T-helper 2 cell (primary cell): ENCODE measurements at places on chromosomes 12 and 14.
A peak's percentile ranks its signal among the peaks of the same experiment; 100 is the strongest.

DNA sequence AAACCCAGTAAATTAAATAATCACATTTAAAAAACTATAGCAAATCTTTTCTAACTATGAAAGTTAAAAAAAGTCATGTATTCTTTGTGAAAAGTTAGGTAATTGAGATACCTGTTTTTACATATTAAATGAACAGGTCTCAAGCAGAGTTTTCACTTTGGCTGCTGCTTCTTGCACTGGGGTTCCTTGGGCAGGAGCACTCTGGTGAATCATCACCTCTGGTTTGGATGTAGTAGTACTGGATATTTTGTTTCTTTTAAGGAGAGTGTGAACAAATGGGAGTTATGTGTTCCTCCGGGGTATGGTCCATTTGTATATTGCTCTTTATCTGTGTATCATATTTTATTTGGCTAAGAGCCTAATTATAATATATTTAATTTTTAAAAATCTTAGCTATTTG, 82.7 kb downstream of the FUT8 start:
- no peak for DNase-seq

DNA sequence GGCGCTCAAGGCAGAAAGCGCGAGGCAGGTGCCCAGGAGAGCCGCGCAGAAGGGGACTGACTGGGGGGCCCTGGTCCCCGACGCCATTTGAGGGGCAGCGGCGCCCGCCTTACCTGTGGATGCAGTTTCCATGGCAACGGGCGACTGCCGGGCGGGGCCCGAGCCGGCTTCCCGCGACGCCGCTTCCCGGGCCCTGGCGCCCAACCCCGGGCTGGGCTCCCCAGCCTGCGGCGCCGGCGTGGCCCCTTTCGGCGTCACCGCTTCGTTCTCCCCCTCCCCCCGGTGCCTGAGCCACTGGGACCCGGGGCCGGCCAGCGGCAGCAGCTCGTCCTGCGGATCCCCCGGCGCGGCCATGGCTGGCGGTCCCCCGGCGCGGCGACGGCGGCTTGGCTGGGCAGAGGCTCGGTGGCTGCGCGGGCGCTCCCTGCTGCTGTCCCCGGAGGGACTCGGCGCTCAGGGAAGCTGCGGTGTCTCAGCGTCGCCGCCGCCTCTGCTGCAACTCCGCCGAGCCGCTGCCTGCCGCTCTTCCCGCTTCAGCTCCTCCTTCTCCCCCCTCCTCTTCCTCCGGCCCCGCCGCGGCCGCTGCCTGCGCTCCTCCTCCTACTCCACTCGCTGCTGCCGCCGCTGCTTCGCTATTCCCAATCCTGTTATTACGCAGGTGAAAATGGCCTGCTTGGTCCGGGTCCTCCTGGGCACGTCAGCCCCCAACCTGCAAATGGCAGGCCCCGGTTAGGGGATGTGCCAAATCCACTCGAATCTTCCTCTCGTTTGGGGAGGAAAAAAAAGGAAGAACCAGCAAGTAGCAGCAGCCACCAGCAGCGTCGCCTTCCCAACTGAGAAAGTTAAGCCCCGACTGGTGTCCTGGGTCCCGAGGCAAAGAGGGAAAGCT, at the start of gene RTN1:
TSS of gene RTN1 (minus strand) at position 500 of the 889 bp plus-strand sequence. CDS start at position 354, 146 bp downstream.
- DNase-seq: peak; percentile 29

GRCh38 chr12:48580831-48581230, 11.0 kb upstream of the LALBA start:
- no peak for DNase-seq

DNA sequence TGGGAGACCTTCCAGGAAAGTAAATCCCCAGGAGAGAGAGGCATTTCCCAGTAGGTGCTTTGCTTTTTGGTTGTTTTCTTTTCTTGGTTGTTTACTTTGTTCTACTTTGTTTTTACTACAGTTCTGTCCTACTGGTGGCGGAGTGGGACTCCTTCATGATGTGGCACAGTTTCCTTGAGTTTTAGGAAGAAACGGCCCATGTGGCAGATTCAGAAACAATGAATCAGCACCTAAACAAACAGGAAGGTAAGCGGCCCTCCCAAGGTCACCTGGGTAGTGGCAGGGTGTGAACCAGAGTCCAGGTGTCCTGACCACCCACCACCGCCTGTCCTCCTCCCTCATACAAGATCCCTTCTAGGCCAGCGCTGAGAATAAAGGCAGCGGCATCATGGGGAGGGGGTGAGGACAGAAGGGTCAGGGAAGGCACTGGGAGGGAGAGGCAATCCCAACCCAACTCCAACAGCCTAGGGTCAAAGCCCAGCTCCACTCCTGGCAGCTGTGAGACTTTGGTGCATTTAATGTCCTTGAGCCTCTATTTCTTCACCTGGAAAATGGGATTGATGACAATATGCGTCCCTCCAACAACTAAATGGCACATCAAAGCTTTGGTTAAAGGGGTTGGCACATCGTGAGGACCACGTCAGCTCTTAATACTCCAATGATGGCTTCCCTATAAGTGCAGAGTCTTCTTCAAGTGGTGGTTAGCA, 111.5 kb upstream of the BCL2L14 start:
- DNase-seq: no peak

GRCh38 chr14:84272290-84272721, 1257.6 kb upstream of the FLRT2 start:
- DNase-seq: no peak

GRCh38 chr14:101109981-101110728, 206.6 kb upstream of the RTL1 start:
- no peak for DNase-seq

DNA sequence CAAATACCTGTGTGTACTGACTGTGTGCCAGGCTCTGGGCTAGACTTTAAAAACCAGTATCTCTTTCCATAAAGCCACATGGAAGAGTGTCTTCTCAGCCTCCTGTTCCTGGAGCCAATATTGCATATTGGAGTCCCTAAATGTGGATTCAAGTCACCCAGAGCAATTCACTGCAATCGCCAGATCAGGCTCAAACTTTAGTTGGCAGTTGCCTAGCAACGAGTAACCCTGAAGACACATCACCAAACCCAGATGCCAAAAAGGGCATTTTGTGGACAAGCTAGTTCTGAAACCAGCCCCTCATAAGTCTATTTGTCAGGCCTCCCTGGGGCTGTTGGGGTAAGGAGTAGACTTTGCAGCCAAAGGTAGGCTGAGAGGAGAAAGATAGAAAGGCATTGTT, 13.7 kb downstream of the DPF3 start:
- no peak for DNase-seq

- DNase-seq: no peak
Observed at GRCh38 chr14:33833706-33834465, 117.0 kb downstream of the EGLN3 start.

GRCh38 chr14:64997108-64997794, 10.6 kb downstream of the FNTB start:
- DNase-seq: no peak

DNA sequence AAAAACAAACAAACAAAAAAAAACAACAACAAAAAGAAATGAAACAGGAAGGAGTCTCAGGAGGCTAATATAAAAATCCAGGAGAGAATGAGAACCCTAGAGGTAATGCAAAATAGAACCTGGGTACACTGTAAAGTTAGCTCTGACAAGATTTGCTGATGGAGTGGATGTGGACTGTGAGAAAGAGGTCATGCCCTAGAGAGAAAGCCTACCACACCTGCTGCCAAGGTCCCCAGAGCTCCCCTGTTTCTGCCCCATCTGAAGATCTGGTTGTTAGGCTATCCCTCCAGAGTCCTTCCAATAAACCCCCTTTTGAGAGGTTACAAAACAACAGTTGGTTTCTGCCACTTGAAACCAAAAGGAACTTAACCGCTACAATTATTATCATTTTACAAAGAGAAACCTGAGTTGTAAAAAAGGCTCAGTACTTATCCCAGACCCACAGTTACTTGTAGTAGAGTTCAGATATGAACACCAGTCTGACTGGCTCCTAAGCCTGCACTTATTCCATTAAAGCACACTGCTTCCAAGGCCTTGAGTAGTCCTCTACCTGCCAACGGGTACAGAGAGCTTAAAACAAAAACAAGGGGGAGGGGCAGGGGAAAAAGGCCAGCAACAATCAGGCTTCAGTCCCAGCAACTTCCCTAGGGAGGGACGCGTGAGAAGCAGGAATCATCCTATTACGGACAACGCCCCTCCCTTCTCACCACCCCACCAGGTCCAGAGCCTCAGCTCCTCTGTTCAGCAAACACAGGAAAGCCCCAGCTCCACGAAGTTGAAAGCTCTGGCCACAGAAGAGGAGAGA, 27.7 kb downstream of the PPP1R13B start:
- DNase-seq: no peak

DNA sequence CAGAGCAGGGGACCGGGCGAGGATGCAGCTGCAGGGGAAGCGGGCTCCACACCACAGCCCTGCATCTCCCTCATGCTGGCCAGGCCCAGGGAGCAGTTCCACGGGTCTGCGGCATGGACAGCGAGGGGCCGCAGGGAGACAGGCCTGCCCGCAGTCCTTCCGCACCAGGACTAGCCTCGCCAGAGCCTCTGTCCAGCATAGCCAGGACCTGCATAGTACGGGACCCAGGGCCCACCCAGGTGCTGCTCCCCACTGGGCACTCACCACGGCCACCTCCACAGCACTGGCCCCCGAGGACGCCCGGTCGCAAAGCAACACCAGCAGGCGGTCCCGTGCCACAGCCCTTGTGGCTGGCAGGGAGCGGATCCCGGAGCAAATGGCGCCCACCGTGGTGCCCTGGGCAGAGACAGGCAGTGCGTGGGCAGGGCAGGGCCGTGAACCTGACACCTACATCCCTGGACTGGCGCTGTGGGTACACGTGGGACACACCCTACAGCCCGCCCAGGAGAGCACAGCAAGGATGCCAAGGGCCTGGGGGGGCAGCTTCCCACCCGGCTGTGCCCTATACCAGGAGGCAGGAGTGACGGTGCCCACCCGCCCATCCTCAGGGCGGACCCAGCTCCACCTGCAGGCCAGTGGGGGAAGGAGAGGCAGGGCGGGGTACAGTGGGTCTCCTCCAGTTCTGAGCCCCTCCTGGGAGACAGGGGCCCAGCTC, 23.8 kb downstream of the JAG2 start:
- peak; percentile 2 for DNase-seq

DNA sequence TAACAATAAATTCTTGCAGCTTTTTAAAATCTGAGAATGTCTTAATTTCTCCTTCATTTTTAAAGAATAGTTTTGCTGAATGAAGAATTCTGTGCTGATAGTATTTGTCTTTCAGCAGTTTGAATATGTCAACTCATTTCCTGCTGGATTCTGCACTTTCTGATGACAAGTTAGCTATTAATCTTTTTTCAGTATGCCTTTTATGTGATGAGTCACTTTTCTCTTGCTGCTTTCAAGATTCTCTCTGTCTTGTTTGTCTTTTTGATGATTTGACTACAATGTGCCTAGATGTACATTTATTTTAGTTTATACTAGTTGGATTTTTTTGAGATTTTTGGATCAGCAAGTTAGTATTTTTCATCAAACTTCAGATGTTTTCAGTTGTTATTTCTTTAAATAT, 87.9 kb upstream of the AVPR1A start:
- DNase-seq: no peak

GRCh38 chr14:49586673-49587460, 687 bp upstream of the RPS29 start:
- peak; percentile 45 for DNase-seq

DNA sequence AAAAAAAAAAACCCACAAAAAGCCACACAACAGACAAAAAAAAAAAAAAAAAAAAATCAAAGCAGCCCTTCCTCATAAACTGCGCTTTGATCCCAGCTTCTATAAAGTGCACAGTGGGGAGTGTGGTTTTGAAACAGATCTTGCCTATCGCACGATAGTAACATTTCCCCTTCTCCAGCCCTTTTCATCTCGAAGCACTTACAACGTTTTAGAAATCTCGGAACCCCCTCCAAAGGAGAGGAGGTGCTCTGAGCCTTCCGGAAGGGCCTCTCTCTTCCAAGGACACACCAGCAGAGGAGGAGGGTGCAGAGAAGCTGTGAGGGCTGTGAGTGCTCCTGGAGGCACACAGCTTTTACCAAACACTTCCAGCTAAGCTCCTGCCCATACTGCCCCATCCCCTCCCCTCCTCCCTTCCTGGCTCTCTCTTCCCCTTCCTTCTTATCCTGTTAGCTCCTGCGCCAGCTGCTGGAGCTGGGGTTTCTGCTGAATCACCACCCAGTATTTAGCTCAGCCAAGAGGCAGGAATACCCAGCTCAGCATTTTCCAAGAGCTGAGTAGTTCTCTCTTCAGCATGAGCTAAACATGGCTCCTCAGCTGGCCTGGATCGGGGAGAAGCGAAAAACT, 28.4 kb downstream of the SLC7A8 start:
- DNase-seq: no peak

- no peak for DNase-seq
Observed at GRCh38 chr14:21505012-21505553, 6.1 kb downstream of the METTL3 start.

GRCh38 chr12:28369483-28369882, 179.2 kb downstream of the CCDC91 start:
- DNase-seq: no peak

- no peak for DNase-seq
Observed at GRCh38 chr12:67702136-67702535, 53.6 kb downstream of the DYRK2 start.

DNA sequence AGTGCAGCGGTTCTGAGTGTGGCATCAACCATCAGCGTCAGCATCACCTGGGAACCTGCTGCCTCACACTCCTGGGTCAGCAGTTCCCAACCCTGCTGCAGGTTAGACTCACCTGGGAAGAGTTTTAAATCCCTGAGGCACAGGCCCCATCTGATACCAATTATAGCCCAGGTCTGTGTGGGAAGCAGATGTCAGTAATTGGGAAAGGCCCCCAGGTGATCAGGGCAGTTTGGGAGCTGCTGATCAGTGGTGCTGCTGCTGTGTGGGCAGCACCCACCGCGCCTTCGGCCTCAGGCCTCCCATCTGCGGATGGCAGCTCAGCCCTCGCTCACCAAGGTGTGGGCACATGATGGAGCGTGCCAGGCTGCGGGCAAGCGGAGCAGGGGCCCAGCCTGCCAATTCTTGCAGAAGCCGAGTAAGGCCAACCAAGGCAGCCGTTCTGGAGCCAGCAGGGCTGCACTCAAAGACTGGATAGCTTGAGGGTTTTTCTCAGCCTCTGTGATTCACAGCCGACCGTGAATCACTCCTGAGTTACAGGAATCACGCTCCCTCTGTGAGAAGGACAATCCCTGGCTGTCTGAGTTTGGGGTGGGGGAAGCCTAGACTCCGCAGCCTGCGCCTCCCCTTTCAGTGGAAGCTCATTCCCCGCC, 155.6 kb upstream of the SFSWAP start:
- no peak for DNase-seq

- no peak for DNase-seq
Observed at GRCh38 chr12:85448548-85449139, 168.6 kb downstream of the ALX1 start.

GRCh38 chr14:66404051-66404545, 82.1 kb upstream of the CCDC196 start:
- no peak for DNase-seq

GRCh38 chr14:102711946-102712345, 65.3 kb upstream of the TRAF3 start:
- DNase-seq: no peak

GRCh38 chr14:52563120-52563519, 10.5 kb downstream of the GPR137C start:
- peak; percentile 14 for DNase-seq

DNA sequence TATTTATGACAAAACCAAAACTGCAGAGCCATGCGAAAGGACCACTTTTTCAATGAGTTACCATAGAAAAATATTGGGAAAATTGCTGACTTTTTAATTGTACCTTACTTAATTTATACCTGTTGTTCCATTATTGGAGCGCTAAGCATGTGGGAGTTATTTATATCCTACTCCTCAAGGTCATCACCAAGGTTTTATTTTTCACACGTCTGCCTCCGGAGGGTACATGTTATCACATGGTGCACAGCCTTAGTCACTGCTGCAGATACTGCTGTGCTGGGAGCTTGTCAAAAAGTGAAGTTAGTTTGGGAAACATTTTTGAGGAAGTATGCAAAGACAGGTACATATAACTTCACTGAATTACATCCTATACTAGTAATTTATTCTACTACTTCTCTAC, 1444.3 kb downstream of the AACS start:
- DNase-seq: no peak
